ENCODE measurements at places on chromosomes 2 and 18.

- DNase-seq: no peak
Observed at GRCh38 chr18:44915213-44915612, 234.5 kb downstream of the SETBP1 start.

DNA sequence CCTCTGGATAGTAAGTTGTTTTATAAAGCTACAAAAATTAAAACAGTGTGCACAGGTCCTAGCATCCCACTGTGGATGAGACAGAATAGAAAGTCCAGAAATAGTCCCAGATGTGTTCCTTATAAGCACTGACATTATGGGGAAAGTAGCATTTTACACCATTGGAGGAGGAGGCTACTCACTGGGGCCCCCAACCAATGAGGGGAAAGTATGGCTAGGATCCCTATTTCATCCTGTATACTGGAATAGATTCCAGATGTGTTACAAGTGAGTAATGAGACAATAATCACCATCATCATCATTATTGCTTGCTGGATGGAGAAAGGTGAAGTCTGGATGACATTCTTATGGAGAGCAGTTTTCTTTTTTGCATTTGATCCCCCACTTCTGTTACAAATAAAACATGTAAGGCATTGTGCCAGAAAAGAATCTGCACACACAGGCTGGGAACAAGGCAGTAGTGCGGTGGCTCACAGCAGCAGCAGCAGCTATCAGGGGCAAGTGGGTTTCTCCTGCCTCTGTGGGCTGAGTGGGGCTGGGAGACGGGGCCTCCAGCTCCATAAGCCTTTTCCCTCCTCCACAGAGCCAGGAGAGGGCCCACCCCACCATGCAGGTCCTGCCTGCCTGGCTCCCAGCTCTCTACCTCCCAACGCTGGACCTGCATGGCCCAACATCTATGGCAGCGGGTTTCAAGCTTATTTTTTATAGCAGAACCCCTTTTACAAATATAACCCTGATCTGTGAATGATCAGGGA lies 5.0 kb downstream of the ARID5A start:
- no peak for DNase-seq

DNA sequence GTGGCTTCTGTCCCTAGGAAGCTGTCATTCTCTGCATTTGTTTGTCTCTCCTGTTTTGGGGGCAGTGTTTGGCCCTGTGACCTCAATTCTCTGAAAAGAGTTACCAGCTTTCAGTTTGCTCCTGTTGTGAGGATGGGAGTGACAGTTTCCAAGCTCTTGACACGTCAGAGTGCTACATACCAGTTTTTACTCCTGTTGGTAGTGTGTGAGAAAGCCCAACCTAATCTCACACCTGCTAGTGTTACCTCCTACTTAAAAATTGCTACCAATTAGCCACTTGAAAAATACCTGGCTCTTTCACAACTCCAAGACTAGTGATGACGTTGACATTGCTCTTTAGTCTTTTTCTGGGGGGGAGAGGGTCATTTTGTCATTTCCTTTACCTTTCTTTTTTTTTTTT lies 14.1 kb downstream of the SKA1 start:
- no peak for DNase-seq

DNA sequence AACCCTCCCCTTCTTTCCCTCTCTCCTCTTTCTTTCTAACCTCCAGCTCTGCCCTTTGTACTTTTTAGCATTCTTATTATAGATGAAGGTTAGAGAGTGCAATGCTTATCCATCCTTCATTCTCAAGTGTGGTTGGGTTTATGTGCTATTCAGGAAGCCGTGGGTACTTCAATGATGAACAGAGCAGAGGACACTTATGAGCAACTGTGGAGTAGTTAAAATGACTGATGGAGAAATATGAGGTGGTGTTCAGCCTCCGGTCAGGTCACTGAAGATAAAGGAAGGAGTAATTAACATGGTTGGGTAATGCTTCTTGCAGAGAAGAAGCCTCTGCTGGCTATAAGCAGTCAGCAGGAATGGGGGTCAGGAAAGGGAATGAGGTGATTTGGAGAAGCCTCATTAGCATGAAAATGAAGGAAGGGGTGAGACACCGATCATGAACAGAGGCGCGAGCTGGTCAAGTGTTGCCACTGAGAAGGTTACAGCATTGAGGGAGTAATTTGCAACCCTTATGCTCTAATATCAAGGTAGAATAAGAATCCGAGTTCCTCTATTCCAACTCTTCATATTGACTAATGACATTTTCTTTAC lies 174.7 kb downstream of the LPIN1 start:
- no peak for DNase-seq

- no peak for DNase-seq
Observed at GRCh38 chr2:44805401-44806235, 135.9 kb upstream of the SIX3 start.

DNA sequence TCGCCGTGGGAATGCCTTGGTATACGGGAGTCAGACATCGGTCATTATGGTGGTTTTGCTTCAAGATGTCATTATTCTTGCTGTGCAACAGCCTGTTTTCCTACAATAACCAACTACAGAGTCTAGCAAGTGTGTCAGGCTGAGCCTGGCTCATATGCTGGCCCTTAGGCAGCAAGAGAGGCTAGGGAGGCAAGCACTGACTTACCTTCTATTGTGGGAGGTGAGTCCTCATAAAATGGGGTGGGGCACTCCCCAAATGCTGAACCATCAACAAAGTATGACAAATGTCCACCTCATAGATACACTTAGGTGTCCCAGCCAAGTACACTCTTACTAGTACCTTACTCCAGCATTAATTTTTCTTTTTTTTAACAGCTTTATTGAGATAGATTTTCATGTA lies 77.0 kb upstream of the ATL2 start:
- DNase-seq: no peak

- no peak for DNase-seq
Observed at GRCh38 chr2:232319067-232319802, 59.3 kb upstream of the ALPP start.

DNA sequence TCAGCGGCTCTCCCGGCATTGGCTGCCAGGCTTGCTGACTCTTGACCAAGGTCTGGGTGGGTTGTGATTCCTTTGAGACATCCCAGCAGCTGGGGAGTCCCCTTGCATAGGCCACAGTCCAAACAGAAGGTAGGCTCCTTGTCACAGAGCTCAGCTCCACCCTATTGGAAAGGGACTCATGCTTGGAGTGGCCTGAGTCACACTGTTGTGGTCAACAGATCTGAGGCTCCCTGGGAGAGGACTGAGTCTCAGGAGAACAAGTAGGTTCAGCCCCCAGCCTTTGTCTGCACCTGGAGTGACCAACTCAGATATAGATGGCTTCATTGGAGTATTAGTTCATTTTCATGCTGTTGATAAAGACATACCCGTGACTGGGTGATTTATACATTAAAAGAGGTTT lies 32.1 kb upstream of the SH3BP4 start:
- no peak for DNase-seq

DNA sequence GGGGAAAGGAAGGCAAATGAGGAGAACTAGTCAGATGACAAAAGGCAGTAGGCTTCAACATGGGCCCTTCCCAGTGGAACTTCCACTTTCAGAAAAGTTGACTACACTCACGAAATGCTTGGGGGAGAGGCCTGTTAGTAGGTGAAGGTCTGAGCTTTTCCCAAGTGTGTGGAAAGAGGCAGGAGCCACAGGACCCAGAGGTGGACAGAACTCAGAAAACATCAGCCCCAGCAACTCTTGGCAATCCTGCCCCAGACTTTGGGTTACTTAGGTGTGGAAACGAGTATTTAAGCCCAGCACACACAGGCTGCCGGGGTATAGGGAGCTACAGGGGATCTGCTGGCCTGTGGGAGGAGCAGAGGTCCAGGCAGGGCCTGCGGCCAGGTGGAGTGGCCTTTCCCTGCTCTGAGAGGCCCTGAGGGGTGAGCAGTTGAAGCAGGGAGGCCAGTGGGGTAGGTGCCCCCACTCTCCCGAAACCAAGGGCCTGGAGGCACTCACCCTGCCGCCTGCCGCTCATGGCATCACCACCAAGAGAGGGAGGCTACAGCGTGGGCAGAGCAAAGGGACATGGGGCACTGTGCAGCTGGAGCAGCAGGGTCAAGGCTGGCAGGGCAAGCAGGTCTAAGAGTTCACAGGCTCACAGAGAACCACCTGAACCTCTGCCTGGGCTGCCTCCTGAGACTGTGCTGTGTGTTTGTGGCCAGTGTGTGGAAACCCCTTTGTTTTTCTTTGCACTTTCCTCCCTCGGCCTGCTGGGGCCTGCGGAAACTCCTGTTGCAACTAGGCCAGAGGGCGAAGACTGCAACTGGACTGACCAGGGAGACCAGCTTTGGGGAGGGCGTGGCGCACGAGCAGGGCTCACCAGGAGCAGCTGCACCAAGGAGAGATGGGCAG lies 130.7 kb upstream of the SERTAD2 start:
- DNase-seq: no peak

GRCh38 chr2:177188482-177189469 lies 23.8 kb upstream of the HNRNPA3 start:
- DNase-seq: no peak
